Daoy (cell line): ENCODE measurements at places on chromosomes 3 and 15. TPM values are rescaled to one million over a fixed set of nuclear protein-coding genes. Genes with fewer than 3 reads are reported as not detected.

Gene TP63
- total RNA-seq, result 0.29 and 0.36 TPM in 2 replicates

DNA sequence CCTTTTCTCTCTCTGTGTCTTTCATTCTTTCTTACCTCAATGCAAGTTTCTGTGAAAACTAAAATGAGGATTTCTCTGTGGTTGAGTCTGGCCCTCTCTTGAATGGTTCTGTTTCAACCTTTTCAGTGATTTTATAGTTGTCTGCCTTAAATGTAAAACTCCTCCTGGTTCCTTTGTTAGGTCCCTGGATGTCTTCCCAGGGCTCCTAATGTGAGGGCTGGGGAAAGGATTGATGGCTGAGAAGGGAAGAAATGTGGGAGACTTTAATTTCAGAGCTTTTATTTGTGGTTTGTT is 90.6 kb upstream of the GRM7 start:
- DNase-seq, result no peak

- no peak for DNase-seq
These were observed 83.5 kb upstream of the BCL6 start for GRCh38 chr3:187828579-187829452.

Gene CCR8
- total RNA-seq, result not detected in 2 replicates

GRCh38 chr3:100331660-100332059 is 2.9 kb upstream of the NIT2 start:
- DNase-seq, result no peak

Gene SLITRK3
- total RNA-seq, result not detected in 2 replicates
